NCI-H1694 (cell line): ENCODE measurements at places on chromosomes 7 and 10.

DNA sequence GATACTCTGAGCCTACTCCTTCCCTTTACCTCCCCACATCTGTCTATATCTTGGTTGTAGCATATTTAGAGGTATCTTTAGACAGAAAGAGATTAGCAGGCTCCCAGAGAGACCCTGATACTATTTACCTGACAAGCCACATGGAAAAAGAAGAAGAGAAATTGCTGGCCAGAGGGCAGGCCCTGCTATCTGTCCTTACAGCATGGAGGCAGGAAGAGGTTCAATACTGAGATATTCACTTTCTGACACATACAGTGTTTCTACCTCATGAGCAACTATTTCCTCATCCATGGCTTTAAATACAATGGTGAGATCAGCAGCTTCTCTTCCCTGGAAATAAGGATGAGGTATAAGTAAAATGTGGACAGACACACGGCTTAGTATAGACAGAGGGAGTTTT, 33.9 kb upstream of the TSPAN13 start:
- no peak for DNase-seq

DNA sequence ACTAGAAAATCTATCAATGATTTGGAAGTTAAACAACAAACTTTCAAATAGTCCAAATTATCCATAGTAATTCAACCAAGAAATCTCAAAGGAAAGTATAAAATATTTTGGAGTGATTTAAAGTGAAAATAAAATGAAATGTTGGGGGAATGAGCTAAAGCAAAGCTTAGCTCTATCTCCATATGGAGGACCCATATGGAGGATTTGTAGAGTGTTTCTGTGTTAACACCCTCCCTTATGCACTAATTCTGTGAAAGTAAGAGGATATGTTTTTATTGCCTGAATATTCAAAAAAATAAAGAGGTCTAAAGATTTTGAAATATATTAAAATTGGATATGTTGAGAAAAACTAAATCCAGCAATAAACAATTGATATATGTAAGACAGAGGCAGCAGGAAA, 31.6 kb downstream of the CDC14C start:
- no peak for DNase-seq

GRCh38 chr7:85328456-85328998, 141.7 kb upstream of the SEMA3D start:
- DNase-seq, result no peak

- DNase-seq, result no peak
Observed at GRCh38 chr10:119509909-119510451, 32.5 kb downstream of the RGS10 start.

DNA sequence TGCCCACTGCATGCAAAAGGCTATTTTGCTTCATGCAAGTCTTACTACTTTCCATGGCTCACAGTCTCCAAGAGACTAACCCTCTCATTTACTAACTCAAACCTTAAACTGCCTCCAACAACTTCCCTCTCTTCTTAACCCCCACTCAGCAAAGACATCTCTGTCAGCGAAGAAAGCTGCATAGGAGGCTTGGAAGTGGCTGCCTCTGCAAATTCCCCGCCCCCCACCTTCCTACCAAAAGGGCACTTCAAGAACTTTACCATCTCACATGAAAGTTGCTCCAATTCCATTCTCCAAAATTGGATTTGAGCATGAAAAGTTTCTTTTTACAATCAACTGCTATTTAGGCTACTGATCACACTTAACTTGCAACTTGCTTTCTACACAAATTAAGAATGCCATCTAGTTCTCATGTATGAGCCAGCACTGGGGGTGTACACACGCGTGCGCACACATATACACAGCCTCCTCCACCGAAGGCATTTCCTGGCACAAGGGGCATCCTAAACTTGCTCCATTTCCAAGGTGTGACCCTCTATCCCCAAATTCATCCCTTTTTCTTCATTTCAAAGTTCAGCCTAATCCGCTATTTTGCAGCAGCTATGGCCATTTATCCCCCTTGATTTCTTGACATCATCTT, 1.8 kb downstream of the CCDC6 start:
- DNase-seq, result no peak

GRCh38 chr7:92841192-92841591, 4.8 kb upstream of the CDK6 start:
- no peak for DNase-seq

DNA sequence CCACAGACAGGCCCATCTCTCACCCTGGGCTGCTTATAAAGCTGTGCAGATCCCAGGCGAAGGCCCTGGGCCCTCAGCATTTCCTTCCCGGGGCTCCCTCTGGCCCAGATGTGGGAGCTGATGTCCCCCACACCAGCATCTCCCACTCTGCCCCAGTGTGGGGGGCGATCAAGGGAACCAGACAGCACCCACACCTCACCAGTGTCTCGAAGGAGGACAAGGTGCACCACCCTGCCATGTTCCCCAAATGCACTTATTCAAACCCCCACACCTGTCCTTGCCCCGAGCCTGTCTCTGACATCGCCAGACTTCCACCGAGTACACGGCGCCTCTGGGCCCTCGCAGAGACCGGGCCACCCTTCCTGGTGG, 19.6 kb downstream of the DPYSL4 start:
- no peak for DNase-seq

DNA sequence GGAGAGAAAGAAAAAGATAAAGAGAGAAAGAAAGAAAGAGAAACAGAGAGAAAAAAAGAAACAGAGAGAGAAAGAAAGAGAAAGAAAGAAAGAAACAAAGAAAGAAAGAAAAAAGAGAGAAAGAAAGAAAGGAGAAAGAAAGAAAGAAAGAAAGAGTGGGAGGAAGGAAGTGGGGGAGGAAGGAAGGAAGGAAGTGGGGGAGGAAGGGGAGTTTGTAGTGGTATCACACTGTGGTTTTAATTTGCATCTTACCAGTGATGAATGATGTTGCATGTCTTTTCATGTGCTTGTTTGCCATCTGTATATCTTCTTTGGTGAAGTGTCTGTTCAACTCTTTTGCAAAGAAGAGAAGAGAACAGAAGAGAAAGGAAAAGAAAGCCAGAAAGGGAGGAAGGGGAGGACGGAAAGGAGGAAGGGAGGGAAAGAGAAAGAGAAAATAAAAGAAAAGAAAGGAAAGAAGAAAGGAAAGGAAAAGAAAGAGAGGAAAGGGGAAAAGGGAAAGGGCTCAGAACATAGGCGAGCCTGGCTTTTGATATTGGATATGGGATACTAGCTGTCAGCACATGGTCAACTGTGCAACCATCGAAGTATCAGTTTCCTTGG, 79.2 kb upstream of the FRMD4A start:
- DNase-seq, result no peak

DNA sequence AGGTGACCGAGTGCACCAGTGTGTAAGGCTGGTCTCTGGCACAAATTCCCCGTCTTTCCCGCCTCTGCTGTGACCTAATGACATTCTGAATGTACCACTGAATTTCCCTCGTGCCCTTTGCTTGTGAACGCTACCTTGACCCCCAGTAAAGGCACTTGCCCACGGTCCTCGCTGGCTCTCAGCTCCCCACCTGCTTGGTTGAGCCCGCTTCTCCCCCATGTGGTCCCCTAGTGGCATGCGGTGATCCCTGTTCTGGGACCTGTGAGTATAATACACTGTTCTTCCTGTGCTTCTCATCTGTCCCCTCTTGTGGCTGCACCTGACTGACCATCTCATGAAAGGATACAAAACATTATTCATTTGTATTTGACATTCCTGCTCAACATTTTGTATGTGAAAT, 495.7 kb downstream of the INHBA start:
- no peak for DNase-seq

DNA sequence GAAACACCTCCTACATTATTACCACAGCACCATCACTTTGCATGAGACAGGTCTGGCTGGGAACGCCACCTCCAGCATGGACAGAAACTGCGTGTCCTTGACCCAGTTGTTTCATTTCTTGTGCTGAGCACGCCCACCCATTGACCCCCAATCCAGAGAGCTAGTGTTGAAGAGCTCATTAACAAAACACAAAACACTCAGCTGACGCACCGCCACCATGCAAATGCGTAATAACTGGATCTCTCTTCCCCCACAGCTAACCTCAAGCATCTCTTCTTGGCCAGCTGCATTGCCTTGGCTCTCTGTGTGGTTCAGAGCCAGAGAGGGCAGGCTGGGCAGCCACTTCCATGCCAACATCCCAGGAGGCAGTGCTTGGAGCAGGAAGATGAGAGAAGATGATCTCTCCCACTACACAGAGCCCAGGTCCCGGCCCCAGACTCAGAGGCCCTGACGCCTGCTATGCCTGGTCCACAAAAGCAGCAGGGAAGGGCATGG, 173.5 kb downstream of the PLXNA4 start:
- no peak for DNase-seq

GRCh38 chr7:132526111-132526740, 50.0 kb downstream of the PLXNA4 start:
- no peak for DNase-seq

- DNase-seq, result no peak
Observed at GRCh38 chr7:128030654-128031611, at the start of gene LRRC4. LRRC4 (minus strand) TSS chr7:128031437; CDS start chr7:128030640, 797 bp downstream.
